ENCODE measurements at places on chromosomes 6 and 20. TPM values are rescaled to one million over a fixed set of nuclear protein-coding genes. Genes with fewer than 3 reads are reported as not detected.

DNA sequence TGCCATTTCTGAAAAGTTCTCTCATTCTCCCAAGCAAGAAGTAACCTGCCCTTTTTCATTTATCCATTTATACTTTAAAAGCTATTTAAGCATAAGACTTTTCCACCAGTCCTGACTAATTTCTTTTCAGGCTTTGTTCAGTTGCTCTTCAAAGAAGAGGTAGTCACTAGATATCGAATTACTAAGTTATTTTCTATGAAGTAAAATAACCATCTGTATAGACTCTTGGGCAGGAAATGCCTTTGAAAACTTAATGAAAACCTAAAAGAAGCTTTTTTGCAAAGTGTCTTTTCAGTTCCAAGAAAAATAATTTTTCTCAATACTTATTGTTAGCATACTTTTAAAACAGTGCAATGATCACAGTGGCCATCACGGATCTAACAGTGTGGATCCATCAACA, 31.3 kb upstream of the LAMP5 start:
- H3K4me3 ChIP-seq, result no peak overlapping the region
- no peaks in the 10 kb centered on the region for H3K36me3 ChIP-seq
- no peak overlapping the region for H3K27ac ChIP-seq

DNA sequence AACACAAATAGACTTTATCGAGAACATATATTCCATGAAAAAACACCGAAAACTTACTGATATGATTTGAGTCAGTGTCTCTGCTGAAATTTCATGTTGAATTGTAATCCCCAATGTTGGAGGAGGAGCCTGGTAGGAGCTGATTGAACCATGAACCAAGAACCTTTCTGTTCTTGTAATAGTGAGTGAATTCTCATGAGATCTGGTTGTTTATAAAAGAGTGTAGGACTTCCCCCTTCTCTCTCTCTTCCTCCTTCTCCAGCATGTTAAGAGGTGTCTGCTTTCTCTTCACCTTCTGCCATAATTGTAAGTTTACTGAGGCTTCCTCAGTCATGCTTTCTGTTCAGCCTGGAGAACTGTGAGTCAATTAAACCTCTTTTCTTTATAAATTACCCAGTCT, 1289.3 kb upstream of the CITED2 start:
- no peak overlapping the region for H3K27ac ChIP-seq
- H3K36me3 ChIP-seq, result no peaks in the 10 kb centered on the region
- no peaks in the 10 kb centered on the region for H3K27me3 ChIP-seq
- no peak overlapping the region for H3K4me3 ChIP-seq

GRCh38 chr6:43095939-43096338, 19.8 kb downstream of the PTK7 start:
- H3K27me3 ChIP-seq, result no peaks in the 10 kb centered on the region
- H3K4me3 ChIP-seq, result no peak overlapping the region
- no peak overlapping the region for H3K27ac ChIP-seq
- no peaks in the 10 kb centered on the region for H3K36me3 ChIP-seq

GRCh38 chr20:14512839-14513238, 175.4 kb upstream of the FLRT3 start:
- no peaks in the 10 kb centered on the region for H3K27me3 ChIP-seq
- H3K36me3 ChIP-seq, result no peaks in the 10 kb centered on the region
- no peak overlapping the region for H3K4me3 ChIP-seq
- H3K27ac ChIP-seq, result no peak overlapping the region

The PAX1 gene
- total RNA-seq, result not detected

- DNase-seq, result no peak
- H3K4me1 ChIP-seq, result no peaks in the 10 kb centered on the region
- no peaks in the 10 kb centered on the region for H3K36me3 ChIP-seq
- H3K4me3 ChIP-seq, result no peak overlapping the region
Measured at GRCh38 chr6:138017166-138017757, 90.0 kb downstream of the PERP start.

DNA sequence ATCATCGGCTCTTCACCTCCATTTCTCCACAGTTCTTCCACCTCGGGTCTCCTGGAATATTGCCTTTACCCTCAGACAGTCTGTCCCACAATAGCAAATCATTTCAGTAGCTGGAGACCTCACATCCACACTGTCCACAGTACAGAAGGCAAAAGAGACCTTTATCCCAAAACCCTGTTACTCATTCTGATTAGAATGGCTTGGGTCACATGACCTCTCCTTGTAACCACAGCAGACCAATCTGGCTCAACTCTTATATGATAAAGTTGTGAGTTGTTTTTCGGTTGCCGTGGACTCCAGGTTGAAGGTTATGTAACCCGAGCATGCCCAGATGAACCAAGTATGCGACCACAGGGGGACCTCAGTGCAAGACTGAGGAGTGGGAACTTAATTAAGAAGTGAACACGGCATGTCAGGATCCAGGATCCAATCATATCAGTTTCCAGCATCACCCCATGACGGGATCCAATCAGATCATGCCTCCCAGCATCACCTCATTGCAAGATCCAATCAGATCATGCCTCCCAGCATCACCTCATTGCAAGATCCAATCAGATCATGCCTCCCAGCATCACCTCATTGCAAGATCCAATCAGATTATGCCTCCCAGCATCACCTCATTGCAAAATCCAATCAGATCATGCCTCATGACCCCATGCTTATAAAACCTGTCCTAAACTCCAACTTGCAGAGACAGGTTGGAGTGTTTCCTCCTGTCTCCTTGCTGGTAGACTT, 68.7 kb downstream of the LY86 start:
- H3K27me3 ChIP-seq, result no peaks in the 10 kb centered on the region
- DNase-seq, result no peak
- H3K4me1 ChIP-seq, result peaks cover 4% of the 10 kb centered on the region
- no peaks in the 10 kb centered on the region for H3K36me3 ChIP-seq

The SDC4 gene
- 0.56 TPM for total RNA-seq

- no peak overlapping the region for H3K27ac ChIP-seq
- H3K36me3 ChIP-seq, result no peaks in the 10 kb centered on the region
- no peaks in the 10 kb centered on the region for H3K4me1 ChIP-seq
- H3K4me3 ChIP-seq, result no peak overlapping the region
Measured at GRCh38 chr6:74319292-74319691, 623.3 kb downstream of the CD109 start.

The FAXC gene
- total RNA-seq, result not detected

DNA sequence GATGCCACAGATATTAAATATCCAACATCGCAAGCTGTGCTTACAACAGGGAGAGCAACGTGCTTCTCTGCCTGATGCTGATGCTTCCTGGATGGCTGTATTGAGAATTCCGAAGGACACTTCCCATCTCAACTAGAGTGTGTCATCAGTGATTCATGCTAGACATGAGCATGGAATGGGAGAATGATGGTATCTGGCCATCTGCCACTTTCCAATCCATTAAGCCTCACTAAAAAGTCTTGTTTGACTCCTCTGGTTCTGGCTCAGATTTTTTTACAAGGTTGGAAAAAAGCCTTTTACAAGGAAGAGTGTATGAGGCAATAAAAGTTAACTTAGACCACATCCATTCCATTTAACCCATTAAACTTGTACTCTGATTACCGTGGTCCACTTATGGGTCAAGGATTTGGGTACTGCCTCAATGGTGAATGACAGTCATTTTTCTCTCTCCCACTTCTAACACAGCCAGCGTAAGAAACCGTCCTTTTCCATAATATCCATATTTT, 265.3 kb downstream of the UST start:
- no peaks in the 10 kb centered on the region for H3K4me1 ChIP-seq
- H3K36me3 ChIP-seq, result no peaks in the 10 kb centered on the region
- no peak overlapping the region for H3K4me3 ChIP-seq
- DNase-seq, result no peak

DNA sequence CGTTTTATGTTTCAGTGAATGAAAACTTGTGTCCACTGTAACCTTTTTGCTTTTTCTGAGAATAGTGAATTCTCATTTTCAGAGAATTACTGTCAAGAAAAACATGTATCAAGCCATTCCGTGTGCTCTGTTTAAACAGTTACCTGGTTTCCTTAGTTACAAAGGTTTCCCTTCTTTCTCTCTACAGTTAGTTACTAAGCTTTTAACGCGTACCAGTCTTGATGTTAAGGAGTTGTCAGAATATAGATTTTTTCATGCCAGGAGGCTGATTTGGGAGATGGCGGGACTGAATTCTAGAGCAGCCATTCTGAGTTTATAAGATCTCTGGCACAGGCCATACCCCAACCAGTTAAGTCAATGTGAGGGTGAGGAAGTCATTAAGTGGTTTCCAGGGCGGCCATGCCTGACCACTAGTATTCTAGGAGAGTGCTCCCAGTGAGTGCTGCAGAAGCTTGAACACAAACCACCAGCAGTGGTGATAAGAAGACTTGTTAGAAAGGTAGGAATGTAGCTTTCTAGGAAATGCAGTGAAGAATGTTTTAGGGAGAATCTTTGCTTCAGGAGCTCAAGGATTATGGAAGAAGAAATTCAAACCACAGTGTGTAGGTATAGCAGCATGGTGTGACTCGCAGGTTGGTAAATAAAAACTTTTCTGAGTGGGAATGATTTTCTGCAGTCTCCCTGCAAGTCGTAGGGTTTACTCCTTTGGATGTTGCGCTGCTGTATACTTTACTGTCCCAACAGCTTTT, 112.9 kb downstream of the JARID2 start:
- H3K36me3 ChIP-seq, result no peaks in the 10 kb centered on the region
- no peak overlapping the region for H3K27ac ChIP-seq
- no peak for DNase-seq
- H3K27me3 ChIP-seq, result no peaks in the 10 kb centered on the region
- peaks cover 11% of the 10 kb centered on the region for H3K4me1 ChIP-seq

DNA sequence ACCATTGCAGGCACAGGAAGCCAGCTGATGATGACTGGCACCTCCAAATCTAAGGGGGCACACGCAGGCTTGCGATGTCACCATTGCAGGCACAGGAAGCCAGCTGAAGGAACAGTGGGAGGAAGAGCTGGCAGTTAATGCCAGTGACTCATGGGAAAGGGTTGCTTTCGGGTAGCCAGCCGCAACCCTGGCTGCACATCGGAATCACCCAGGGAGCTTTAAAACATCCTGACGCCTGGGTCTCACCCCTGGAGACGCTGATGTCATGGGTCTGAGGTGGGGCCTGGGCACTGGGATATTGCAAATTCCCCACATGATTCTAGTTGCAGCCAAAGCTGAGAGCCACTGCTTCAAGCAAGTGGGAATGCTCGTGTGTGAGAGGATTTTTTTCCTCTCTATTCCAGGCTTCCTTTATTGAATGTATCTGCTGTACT, 16.1 kb upstream of the CCN6 start:
- no peaks in the 10 kb centered on the region for H3K36me3 ChIP-seq
- H3K27ac ChIP-seq, result no peak overlapping the region
- no peak overlapping the region for H3K4me3 ChIP-seq
- H3K27me3 ChIP-seq, result no peaks in the 10 kb centered on the region
- H3K4me1 ChIP-seq, result peaks cover 4% of the 10 kb centered on the region

The STMND1 gene
- total RNA-seq, result not detected
